ENCODE measurements at places on chromosomes 7 and 10.

DNA sequence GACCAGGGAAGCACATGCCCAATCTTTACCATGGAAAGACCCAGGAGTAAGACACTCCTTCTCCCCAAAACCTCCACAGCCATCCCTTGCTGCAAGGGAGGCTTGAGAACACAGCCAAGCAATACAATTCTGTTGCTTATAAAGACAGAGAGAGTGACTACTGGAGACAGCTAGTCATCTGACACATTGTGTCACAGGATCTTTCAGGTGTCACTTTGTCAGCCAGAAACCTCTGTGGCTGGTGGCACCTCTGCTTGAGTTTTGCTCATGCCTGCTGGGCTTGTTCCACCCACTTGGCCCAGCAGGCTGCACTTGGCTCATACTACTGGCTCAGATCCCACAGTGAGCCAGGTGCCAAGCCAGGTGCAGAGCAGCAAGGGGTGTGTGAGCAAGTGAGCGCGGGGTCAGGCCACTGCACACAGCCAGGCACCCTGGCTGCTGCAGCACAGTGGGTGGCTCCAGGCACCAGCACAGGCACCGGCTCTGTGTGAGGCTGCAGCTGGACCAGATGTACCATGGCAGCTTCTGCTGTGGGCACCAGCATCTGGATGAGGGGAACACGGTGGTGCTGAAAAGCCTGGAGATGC, 12.4 kb upstream of the PRLHR start:
- no peak for DNase-seq

GRCh38 chr10:62632071-62632809, 172.3 kb upstream of the ADO start:
- no peak for DNase-seq

DNA sequence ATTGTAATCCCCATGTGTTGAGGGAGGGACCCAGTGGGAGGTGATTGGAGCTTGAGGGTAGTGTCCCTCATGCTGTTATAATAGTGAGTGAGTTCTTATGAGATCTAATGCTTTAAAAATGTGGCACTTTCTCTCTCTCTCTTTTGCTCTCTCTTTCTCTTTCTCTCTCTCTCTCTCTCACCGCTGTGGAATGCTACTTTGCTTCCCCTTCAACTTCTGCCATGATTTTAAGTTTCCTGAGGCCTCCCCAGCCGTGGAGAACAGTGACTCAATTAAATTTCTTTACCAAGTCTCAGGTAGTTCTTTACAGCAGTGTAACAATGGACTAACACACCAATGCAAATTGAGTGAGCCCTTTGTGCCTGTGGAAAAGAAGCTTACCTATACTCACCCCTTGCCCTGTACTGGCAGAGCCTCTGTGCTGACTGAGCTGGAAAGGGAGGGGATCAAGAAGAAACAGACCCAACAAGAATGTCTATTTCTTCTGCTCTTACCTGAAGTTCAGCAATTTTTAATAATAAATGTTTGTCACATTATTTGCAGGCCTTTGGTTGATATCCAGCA, 642.5 kb upstream of the KCND2 start:
- no peak for DNase-seq

DNA sequence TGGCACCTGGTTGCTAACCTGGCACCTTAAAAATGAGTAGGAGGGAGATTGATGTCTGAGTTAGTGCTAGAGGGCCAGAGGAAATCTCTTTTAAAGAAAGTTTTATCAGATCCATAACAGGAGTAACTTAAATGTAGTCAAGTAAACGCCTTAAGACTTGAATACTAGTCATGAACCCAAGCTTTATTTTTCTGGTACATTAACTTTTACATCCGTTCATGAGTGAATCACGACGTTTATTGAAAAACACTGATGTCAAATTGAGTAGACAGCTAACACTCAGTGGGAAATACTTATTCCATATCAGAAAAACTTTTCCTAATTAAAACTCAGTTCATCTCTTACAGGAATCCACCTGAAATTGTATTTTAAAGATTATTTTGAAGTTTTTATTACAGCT, 6.9 kb upstream of the LAMB1 start:
- no peak for DNase-seq

DNA sequence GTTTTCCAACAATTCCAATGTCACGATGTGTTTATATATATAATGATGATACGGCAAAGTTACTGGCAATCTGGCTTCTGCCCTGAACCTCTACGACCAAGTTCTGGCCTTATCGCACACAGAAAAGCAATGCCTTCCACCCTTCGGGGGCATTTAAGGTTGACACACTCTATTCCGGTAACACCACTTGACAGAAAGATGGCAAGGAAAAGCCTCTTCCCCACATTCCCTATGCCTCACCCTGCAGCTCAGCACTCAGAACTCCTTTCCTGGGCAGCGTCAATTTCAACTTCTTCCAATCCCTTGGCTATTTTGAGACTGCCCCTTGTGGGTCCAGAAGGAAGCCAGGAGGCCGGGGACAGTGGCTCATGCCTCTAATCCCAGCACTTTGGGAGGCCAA, 2.5 kb upstream of the ADRB1 start:
- DNase-seq, result no peak

Measured in NCI-H1105 (cell line).